ENCODE measurements at places on chromosomes 2 and 18. TPM values are rescaled to one million over a fixed set of nuclear protein-coding genes. Genes with fewer than 3 reads are reported as not detected.

Gene RASGRP3
- 1.9 TPM for total RNA-seq

Gene SERPINB12
- not detected for total RNA-seq

Gene POMC
- total RNA-seq = 4.2 TPM

DNA sequence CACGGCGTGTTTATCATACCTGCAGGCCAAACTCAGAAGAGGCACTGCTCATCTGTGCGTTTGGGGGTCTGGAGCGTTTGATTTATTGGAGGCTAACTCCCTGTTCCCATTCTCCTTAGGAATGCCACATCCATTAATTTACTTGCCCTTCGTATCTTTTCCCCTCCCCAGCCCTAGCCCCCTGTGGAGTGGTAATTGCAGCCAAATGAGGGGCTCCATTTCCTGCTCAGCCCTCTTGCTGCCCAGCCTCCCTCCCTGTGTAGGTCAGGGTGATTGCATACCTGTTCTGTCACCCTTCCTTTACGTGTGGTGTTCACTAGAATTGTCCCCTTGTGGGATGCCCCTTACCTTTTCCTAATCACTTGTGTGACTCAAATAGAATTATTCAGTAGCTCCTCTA, 120.4 kb downstream of the MAP3K20 start:
- no peaks in the 10 kb centered on the region for H3K36me3 ChIP-seq
- no peaks in the 10 kb centered on the region for H3K4me1 ChIP-seq
- no peak overlapping the region for H3K4me3 ChIP-seq
- H3K27ac ChIP-seq = no peak overlapping the region
- peaks cover 6% of the 10 kb centered on the region for H3K27me3 ChIP-seq

GRCh38 chr18:23133860-23134779, 1.2 kb upstream of the CABLES1 start:
- DNase-seq = peak; percentile 54
- peak overlapping the region; percentile 64 for H3K4me3 ChIP-seq
- peaks cover 40% of the 10 kb centered on the region for H3K27me3 ChIP-seq
- H3K27ac ChIP-seq = no peak overlapping the region

GRCh38 chr2:101012054-101012705, 10.1 kb downstream of the RPL31 start:
- H3K4me1 ChIP-seq = peaks cover 35% of the 10 kb centered on the region
- H3K27ac ChIP-seq = peak overlapping the region; percentile 60
- peaks cover 53% of the 10 kb centered on the region for H3K36me3 ChIP-seq
- no peak overlapping the region for H3K4me3 ChIP-seq
- H3K27me3 ChIP-seq = no peaks in the 10 kb centered on the region

GRCh38 chr2:175366815-175367214, 185.3 kb upstream of the ATP5MC3 start:
- H3K4me1 ChIP-seq = no peaks in the 10 kb centered on the region
- H3K4me3 ChIP-seq = no peak overlapping the region
- DNase-seq = peak; percentile 18
- H3K27me3 ChIP-seq = peaks cover 9% of the 10 kb centered on the region
- no peak overlapping the region for H3K27ac ChIP-seq
- H3K36me3 ChIP-seq = no peaks in the 10 kb centered on the region

GRCh38 chr2:2960441-2961133, 417.0 kb downstream of the EIPR1 start:
- H3K4me3 ChIP-seq = no peak overlapping the region
- no peaks in the 10 kb centered on the region for H3K27me3 ChIP-seq

DNA sequence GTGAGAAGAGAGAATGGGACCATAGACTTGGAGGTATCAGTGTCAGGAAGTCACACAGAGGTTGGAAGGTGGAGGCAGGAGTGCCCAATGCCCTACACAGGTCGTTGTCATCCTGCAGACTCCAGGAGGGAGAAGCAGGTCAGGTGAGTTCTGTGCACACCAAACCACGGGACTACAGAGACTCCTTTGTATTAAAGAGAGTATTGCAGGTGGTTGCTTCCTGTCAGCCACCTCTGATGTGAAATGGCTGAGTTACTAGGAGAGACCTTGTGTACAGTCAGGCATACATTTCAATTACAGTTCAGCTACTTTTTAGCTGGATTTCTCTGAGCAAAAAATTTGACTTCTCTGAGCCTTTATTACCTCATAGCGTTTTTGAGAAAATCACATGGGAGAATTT, 51.6 kb downstream of the SPP2 start:
- H3K4me3 ChIP-seq = no peak overlapping the region
- DNase-seq = no peak
- H3K36me3 ChIP-seq = no peaks in the 10 kb centered on the region
- no peak overlapping the region for H3K27ac ChIP-seq

DNA sequence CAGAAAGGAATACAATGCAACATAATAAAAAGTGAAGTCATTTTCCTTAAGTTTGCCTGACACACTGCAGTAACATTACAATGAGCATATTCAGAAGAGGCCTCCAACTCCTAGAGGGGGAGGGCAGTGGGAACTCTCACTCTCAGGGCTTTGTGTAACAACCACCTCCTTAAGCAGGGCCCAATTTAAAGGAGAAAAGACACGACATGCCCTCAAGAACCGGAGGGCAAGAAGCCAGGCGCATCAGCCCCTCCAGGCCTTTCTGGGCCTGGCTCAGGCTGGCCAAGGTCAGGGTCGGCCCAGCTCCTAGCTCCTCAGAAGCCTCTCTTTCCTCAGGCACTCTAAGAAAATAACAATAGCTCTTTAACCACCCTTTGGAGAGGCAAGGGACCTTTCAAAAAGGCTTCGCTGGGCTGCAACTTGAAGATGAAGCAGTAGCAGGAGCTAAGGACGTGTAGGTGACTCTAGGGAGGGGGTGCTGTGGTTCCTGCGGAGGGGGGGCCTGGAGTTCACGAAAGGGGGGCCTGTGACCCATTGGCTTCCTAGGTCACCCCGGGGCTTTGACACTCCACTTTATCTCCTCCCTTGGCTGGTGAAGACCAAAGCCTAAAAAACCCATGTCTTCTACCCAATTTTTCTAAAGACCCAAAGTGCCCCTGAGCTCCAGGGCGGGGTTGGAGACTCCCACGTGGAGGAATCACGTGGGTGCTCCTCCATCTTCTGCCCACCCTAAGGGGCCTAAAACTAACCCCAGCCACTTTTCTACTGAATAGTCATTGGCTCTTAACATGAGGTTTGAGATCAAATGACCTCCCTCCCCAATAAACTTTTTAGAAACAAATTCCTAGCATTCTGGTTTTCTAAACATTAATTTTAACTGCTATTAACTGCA, 13.3 kb downstream of the SERTAD2 start:
- no peaks in the 10 kb centered on the region for H3K27me3 ChIP-seq
- no peak overlapping the region for H3K27ac ChIP-seq
- peaks cover 12% of the 10 kb centered on the region for H3K36me3 ChIP-seq

DNA sequence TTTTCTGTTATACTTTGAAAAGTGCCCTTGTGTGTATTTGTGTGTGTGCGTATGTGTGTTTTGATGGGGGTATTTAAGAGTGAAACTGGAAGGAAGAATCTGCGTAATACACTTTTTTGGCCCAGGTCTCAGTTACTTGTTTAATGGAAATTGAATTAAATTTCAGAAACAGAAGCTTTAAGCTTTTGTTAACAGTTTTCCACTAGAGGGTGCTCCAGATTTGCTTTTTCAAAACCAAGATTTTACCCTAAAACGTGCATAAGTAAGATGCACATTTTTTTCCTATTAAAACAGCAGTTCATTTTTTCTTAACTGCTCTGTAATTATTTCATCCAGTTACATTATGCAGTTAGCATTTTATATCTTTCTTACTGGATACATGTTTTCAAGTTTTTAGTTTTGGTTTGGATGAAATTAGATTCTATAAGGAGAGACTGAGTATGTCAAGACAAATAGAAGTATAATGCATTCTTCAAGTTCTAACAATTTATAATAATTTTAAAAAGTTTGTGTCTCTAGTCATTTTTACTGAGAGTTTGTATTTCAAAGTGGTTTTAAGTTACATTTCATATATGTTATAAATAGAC, 97.2 kb downstream of the PIK3C3 start:
- DNase-seq = no peak
- H3K27me3 ChIP-seq = no peaks in the 10 kb centered on the region
- H3K36me3 ChIP-seq = peaks cover 17% of the 10 kb centered on the region
- peaks cover 9% of the 10 kb centered on the region for H3K4me1 ChIP-seq
- no peak overlapping the region for H3K4me3 ChIP-seq

DNA sequence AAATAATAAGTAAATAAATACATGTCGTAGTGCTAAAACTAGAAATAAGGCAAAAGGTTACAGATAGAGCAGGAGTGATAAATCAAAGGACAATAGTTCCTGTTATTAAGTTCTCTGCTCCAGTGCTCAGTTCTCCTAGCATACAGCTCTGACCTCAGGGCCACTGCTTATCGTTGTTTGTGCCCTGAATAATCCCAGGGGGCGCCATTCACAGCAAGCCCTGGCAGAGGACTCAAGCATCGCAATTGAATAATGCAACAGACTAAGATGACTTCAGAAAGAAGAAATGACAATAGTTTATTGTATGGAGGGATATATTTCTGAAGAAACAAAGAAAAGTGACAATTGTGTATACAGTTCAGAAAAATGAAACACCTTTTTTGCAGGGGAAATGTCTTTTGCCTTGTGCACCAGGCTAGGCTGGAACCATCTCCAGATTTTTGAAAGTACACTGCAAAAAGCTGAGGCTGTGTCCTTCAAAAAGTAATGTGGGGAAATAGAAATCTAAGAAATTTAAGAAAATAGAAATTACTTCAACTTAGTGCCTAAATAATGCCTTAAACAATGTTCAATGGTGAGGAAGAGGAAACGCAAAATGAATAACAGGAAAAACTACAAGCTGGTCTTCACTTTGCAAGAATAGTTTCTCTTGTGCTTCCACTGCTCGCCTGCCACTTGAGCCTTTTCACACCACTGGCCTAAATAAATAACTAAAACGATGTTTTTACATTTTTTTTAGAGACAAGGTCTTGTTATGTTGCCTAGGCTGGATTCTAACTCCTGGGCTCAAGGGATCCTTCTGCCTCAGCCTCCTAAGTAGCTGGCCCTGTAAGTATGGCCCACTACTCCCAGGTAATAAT, 19.0 kb upstream of the CCNYL1 start:
- no peak overlapping the region for H3K27ac ChIP-seq
- peak; percentile 54 for DNase-seq
- peaks cover 7% of the 10 kb centered on the region for H3K4me1 ChIP-seq
- peaks cover 1% of the 10 kb centered on the region for H3K27me3 ChIP-seq
- no peak overlapping the region for H3K4me3 ChIP-seq
- no peaks in the 10 kb centered on the region for H3K36me3 ChIP-seq

DNA sequence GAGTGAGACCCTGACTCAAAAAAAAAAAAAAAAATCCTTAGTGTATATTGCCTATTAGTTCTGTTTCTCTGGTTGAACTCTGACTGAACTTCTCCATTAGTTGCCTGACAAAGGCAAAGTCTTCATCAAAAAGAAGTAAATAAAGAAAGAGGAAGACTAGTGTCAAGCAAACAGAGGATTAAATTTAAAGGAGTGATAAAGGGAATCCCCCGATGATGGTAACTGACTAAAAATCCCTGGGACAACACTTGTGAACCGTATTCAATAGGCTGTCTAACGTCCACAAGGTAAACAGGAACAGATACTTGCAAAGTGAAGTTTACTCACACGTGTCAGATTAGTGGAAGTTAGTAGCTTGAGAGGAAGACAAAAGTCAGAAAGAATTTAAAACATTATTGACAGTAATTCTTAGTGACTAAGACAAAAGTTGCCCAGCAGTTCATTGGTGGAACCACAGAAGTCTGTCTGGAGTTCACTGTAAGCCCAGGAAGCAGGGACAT, 26.2 kb upstream of the SPOPL start:
- H3K4me1 ChIP-seq = no peaks in the 10 kb centered on the region
- no peaks in the 10 kb centered on the region for H3K36me3 ChIP-seq
- no peak overlapping the region for H3K27ac ChIP-seq
- no peak for DNase-seq

DNA sequence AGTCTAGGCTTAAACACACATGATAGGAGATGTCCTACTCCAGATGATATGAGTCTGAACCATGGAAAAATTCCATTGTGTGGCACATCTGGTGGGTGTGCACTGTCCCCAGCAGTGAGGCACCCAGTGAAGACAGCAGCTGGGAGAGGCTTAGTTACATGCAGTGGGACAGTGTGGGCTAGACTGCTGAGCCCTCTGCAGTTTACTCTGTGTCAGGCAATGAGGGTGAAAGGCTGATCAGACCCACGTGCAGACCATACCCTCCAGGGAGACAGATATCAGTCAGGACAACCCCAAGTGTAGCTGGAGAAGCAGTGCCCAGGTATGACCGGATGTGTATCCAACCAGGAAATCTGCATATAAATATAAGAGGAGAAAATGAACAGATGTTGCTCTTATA, 13.4 kb downstream of the IL37 start:
- H3K27ac ChIP-seq = no peak overlapping the region
- no peak overlapping the region for H3K4me3 ChIP-seq
- peaks cover 4% of the 10 kb centered on the region for H3K4me1 ChIP-seq
- H3K27me3 ChIP-seq = peaks cover 7% of the 10 kb centered on the region

- no peaks in the 10 kb centered on the region for H3K4me1 ChIP-seq
- no peaks in the 10 kb centered on the region for H3K36me3 ChIP-seq
- no peak for DNase-seq
- H3K27ac ChIP-seq = no peak overlapping the region
- H3K4me3 ChIP-seq = no peak overlapping the region
- H3K27me3 ChIP-seq = no peaks in the 10 kb centered on the region
Observed at GRCh38 chr2:192749611-192750200, 555.0 kb upstream of the TMEFF2 start.

GRCh38 chr2:105110295-105110829, 72.5 kb downstream of the MRPS9 start:
- no peak overlapping the region for H3K27ac ChIP-seq
- no peak overlapping the region for H3K4me3 ChIP-seq
- H3K4me1 ChIP-seq = no peaks in the 10 kb centered on the region
- H3K36me3 ChIP-seq = no peaks in the 10 kb centered on the region
- H3K27me3 ChIP-seq = no peaks in the 10 kb centered on the region

DNA sequence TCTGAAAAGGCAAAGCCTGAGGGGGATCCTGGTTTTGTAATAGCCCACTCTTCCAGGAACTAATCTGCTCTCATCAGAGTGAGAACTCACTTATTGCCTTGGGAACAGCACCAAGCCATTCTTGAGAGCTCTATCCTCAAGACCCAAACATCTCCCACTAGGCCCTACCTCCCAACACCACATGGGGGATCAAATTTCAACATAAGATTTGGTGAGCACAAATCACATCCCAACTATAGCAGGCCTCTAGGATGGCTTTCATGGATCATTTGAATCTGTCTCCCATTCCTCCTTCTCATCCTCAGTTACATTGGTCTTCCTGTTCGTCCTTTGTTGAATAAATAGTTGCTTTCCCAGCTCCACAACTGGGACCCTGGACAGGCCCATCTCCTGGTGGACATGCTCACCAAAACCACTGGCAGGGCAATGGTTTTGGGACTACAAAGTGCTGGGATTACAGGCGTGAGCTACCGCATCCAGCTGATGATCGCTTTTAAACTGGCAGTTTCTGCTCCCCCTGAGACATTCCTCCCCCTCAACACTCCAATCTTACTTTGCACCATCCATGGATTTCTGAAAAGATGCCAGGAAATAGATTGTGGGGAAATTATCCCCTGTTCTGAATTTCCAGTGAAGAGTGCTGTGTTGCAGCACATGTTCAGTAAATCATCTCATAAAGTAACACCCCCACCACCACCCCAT, 42.6 kb downstream of the MCFD2 start:
- peaks cover 17% of the 10 kb centered on the region for H3K27me3 ChIP-seq
- H3K4me3 ChIP-seq = no peak overlapping the region
- H3K4me1 ChIP-seq = no peaks in the 10 kb centered on the region
